ENCODE measurements at places on chromosomes 12 and 14.

- no peak for DNase-seq
Observed at GRCh38 chr12:113440947-113441782, 19.0 kb downstream of the SDSL start.

GRCh38 chr14:71636076-71636475, 296.2 kb upstream of the RGS6 start:
- no peak for DNase-seq

- no peak for DNase-seq
Observed at GRCh38 chr14:74938531-74939495, 15.8 kb upstream of the RPS6KL1 start.

GRCh38 chr12:106288494-106289195, 13.9 kb upstream of the TCP11L2 start:
- DNase-seq: no peak

DNA sequence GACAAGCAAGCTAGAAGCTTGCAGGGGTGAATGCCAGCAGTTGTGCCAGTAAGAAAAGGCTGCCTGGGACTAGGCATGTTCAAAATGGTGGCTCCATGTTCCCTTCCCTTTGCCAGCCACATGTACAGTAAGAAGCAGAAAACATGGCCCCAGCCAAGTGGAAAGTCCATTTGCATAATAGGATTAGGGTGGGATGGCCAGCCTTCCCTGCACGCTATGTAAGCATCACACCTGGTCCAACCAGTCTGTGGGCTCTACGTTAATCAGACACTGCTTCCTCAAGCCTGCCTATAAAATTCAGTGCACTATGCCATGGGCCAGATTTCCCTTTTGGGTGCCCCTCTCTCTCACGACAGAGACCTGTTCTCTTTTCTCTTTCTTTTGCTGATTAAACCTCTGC, 288.4 kb downstream of the GXYLT1 start:
- no peak for DNase-seq

DNA sequence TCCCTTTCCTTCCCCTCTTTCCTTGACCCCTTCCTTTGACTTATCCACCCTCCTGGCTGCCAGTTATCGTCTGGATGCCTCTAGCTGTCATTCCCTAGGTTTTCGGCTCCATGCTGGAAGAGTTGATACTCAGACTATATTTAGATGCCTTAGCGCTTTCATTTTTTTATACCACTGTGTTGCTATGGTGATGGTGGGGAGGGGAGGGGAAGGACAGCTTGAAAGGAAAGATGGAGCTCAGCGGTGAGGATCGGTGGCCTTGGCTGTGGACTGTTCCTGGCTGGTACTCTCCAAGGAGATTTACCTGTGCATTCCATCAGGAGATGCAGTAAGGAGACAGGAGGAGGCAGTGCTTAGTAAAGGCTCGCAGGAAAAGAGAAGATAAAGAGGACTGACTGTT, 108.7 kb downstream of the SLC8A3 start:
- no peak for DNase-seq

DNA sequence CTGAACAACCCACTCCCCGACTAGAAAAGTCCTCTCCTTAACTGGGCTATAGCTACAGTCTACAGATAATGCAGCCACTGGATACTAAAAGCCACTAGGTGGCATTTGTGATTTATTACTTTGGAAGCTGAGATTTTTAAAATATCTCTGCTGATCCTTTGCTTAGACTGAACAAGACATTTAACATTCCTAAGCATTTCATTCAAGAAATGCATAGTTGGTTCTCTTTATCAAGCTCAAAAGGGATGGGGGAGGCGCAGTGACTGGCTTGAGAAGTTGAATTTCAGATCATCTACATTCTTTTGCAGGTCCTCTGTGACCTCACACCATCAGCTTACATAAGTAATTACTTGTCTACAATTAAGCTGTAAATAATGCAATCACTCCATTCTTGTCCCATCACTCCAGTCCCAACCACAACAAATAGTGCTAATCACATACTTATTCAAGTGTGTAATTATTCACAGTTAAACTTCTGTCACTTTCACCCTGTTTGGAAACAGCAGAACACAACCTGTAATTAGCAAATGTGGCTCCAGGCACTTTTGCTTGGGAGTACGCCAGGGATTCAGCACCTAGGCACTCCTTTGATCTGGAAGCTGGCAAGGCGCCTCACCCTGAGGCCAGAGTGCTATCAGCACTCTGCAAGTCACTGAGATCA, 203.6 kb downstream of the NOVA1 start:
- no peak for DNase-seq

DNA sequence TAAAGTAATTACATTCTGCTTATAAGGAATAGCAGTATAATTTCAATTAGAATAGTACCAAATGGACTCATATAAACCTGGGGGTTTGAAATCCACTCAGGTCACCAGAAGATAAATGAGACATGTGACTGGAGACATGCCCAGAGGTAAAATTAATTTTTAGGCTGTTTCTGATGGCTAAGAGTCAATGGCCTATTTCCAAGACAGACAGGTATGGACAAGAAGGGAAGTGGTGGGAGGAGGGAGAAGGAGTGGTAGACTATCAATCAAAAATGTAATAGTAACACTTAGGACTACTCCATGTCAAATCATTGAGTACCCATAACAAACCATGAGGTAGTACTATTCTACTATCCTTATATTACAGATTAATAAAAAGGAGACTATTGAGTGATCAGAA, 544.0 kb downstream of the GALC start:
- no peak for DNase-seq

- no peak for DNase-seq
Observed at GRCh38 chr12:107178776-107179175, 85.4 kb upstream of the CRY1 start.

DNA sequence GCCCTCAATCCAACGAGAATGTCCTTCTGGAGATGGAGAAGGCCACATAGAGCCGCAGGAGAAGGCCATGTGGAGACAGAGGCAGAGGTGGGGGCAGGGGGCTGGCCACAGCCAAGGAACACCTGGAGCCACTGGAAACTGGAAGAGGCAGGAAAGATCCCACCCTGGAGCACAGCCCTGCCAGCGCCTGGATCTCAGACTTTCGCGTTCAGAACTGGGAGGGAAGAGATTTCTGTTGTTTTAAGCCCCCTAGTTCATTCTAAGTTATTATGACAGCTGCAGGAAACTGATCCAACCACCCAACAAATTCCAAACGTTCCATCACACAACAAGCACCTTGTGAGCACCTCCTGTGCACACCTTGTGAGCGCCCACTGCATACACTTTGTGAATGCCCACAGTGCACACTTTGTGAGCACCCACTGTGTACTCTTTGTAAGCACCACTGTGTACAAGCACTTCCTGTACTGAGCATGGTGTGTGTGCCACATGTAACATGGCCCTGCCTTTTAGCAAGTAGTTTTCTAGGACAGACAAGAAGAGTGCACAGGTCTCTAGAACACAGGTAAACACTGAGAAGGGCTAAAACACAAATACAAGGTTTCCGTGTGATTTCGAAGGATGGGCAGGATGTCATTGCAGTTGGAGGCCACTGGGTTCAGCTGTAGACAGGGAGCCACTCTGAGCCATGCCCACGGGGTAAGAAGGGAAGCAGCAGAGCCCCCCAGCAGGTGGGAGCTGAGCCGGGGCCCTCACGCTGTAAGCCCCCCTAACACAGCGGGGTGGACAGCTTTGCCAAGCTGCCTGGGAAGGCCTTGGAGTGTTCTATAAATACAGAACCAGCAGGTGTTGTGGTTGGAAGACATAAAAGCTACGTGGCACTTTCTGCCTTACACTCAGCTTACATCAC, 15.4 kb downstream of the RIMBP2 start:
- no peak for DNase-seq

All from activated B cell treated with CpG ODN at 0.5 μM for 24 hours (primary cell).